CD4-positive, CD25-positive, alpha-beta regulatory T cell (primary cell): ENCODE measurements at places on chromosomes 13 and 19.

- DNase-seq, result peak; percentile 8
Measured at GRCh38 chr19:31054430-31054829, 294.8 kb downstream of the TSHZ3 start.

DNA sequence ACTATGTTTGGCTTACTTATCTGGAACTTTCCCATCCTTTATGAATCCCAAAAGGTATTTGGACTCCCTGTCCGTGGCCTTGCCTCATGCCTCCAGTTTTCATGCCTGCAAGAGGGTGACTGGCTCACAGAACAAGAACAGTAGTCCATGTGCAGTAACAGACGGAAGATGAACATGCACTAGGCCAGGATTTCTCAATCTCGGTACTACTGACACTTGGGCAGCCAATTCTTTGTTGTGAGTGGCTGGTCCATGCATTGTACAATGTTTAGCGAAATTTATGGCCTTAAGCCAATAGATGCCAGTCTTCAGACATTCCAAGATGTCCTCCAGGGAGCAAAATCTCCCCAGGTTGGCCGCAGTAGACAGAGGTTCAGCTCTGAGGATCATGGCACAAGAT is 61.9 kb downstream of the DOCK9 start:
- no peak for DNase-seq

DNA sequence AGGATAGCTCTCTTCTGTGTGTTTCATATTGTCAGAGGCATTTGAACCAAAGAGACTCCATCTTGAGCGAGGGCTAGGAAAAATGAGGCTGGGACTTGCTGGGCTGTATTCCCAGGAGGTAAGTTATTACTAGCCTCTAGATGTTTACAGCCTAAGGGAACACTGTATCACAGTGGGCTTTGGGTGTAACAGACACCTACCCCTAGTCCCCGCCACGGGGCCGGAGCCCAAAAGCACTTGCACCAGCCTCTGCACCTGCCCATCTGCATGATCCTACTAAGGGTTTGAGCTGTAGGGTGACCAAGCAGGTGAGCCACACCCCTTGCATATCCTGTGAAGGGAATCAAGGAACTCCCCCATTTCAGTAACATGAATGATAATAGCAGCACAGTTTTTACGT is 1972.2 kb downstream of the OLFM4 start:
- DNase-seq, result no peak

DNA sequence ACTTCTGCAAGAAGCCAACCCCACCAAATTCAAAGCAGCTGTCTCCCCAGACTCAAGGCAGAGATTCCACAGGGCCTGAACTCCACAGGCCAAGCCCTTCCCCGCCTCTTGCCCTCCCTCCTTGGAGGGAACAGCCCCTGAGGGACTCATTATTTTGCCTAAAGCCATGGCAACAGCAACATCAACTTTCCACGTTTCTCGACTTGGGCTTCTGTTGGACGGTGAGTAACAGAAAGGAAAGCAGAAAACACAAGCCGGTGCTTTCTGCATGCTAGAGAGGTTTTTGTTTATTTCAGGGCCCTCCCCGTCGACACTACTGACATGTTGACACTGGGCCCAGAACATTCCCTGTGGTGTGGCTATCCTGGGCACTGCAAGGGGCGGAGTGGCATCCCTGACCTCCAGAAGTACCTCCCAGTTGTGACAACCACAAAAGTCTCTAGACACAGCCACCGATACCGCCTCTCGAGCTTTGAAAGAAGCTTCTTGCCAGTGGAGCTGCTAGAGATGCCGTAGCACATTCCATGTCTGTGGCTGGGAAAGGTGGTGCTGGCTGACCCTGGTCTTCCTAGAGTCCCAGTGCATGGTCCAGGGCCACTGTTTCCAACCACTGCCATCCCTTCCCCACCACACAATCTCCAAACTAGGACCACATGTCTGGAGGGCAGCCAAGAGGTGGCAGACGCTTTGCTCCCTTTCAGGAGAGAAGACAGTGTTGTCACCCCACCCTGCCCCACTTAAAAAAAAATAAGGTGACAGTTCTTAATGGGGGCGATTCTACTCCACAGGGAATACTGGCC is 12.8 kb downstream of the CAPS start:
- DNase-seq, result no peak

DNA sequence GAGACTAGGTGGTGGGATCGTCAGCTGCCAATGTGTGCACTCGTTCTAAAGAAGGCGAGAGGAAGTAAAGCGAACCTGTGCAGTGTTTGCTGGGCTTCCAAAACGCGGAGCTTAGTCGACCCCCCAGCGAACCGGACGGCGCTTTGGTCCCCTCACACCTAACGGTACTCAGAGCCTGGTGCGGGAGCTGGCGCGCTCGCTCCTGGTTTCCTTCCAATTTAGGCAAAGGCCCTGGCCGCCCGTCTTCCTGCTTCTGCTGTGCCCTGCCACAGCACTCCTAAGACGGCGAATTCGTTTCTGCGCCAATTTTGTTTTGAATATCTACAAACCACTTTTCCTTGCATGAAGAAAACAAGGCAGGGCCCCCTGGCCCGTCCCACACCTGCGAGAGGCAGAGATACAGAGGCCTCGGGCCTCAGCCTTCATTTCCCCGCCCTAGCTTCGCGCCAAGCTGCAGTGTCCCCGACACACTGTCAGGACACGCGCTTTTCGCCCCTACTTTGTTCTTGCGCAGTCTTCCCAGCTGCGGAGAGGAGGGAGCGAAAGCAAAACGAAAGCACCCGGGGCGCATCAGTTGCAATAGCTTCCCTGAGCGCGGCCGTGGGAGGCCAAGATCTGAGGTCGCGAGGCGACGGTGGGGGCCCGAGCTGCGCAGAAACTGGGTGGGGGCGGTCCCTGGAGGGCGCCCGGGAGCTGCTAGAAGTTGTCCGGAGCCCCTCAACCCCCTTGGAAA is 111.9 kb downstream of the KCNRG start:
- peak; percentile 36 for DNase-seq

- DNase-seq, result peak; percentile 69
Measured at GRCh38 chr19:18271433-18271841, 2.8 kb downstream of the IQCN start.

- DNase-seq, result peak; percentile 8
Measured at GRCh38 chr19:5369962-5370367, 29.4 kb upstream of the PTPRS start.

DNA sequence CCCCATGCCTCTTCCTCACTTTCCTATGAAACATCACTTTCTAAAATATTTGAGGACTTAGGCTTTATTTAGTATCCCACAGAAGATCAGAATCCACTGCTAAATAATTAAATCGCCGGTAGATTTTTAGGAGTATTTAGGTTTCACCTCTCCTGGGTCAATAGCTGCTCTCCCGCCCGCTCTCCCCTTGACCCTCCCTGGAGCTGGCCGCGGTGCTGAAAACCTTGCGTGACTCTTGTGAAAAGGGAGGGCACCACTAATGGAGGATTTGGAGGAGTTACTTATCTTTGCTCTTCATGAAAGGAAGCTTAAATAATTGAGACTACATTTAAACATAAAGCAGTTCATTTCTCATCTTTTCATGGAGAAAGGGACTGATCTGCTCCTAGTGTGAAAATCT is 14.1 kb downstream of the POU4F1 start:
- no peak for DNase-seq

GRCh38 chr13:105414639-105415038 is 1120.8 kb downstream of the EFNB2 start:
- no peak for DNase-seq

DNA sequence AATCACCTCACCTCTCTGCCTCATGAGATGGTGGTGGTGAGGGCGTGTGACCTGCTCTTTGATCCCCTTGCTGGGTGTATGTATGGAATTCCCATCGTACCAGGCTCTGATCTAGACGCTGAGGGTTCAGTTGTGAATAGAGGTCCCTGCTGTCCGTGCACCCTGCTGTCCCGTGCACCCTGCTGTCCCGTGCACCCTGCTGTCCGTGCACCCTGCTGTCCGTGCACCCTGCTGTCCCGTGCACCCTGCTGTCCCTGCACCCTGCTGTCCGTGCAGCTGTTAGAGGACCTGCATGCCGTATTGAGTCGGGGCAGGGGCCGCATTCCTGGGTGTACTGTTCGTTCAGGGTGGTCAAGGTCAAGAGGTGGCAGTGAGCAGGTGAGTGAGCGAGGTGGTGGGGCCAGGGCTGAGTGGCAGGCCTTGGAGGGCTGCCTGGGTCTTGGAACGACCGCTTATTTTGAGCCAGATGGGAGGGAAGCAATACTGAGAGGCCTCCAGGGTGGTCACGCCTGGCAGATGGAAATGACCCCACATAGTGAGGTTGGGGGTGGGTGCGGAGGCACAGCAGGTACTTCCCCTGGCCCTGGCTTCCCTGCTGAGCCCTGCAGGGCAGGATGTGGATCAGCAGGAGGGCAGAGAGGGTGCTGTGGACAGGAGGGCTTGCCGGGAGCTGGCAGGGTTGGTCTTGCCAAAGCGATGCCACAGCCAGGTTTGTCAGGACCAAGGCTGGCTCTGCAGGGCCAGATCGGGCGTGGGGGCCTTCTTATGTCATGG is 4.6 kb upstream of the EPN1 start:
- peak; percentile 27 for DNase-seq

- no peak for DNase-seq
Measured at GRCh38 chr13:100789025-100789424, 114.4 kb upstream of the TMTC4 start.

DNA sequence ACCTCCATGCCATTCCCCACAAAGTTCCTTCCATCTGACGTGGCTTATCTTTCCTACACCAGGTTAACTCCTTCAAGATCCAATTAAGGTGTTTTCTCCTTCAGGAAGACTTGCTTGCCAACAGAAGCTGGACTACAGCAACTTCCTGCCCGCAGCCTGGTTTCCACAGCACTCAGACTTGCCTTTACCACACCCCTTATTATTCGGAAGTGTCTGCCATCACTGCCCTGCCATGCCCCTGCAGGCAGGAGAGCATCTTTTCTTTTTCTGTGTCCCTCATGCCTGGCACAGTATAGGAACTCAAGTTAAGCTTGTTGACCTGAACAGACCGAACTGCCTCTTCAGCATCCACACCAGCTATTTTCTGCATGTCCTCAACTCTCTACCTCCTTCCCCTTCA is 168.0 kb downstream of the FOXO1 start:
- DNase-seq, result no peak

GRCh38 chr19:38711726-38712153 is 32.5 kb downstream of the CAPN12 start:
- no peak for DNase-seq

DNA sequence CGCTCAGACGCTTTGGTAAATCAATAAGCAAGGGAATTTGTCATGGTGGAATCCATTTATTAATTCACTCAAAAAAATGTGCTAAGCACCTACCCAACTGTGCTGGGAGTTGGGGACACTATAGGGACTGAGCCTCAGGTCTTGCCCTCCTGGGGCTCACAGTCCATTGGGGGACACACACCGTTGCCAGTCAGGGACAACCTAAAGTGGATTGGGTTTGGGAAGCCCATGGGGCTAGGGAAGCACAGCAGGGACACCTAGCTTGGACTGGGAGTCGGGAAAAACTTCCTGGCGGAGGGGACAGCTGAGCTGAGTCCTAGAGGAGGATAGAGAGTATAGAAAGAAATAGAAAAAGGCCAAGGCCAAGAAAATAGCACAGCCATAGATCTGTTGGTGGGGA is 8.5 kb downstream of the FOSB start:
- DNase-seq, result no peak

DNA sequence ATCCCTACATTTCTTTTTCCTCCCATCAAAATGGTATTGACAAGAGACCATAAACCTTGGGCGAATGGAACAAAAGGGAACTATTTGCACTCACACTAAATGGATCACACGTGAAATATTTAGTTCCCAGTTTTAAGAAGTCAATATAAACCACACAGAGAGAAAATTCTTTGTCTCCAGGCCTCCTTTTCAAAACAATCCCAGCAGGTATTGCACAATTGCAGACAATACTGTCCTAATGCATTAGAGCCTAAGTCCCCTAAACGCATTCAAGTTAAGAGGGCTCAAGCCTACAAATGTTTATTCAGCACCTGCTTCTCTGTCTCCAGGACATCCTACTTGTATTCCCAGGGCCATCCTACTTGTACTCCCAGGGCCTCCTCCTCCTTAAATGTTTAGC is 1.3 kb upstream of the B3GLCT start:
- no peak for DNase-seq

DNA sequence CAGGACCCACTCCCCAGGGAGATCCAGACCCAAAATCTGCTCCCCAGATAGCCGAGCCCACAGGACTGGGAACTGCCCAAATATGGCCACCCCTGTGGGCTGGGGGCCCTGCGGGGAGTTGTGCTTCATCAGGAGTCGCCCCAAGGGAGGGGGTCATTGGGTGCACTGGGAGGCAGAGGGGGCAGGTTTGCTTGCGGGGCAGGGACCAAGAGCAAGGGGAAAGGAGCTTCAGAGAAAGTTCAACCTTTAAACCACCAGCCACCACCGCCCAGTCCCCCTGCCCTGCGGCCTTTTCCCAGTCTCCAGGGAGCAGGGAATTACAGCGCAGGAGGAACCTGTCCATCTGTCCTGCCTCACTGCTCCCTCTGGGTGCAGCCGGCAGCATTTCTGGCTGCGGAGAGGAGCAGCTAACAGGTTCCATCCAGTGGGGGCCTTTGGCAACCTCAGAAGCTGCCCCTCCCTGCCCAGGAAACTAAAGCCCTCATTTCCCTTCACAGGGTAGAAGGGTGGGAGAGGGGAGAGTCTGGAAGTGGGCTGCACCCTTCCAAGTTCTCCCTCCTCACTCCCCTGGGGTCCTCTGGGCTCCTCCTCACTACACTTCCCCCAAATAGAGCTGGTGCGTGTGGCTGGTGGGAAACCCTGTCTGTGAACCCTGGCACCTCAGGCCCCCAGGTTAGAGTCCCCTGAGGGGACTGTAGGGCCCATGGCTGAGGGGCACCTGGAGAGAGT is 13.8 kb upstream of the ASF1B start:
- no peak for DNase-seq

DNA sequence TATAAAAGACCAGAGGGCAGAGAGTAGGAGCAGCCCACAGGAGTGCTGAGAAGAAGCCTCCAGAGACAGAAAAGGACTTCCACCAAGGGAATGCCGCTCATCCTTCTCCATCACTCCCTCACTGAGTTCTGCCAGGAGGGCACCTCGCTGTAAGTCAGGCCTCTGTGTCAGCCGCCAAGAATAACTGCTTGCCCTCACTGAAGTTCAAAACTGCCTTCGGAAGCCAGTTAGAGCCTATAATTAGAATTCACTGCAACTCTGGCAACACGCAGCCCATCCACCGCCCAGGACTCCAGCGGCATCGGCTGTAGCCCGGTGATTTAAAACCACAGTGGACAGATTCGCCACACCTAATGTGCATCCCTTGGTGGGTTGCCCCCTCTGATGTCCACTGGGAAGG is 281.8 kb upstream of the ZNF507 start:
- no peak for DNase-seq

GRCh38 chr19:14081797-14082674 is 3.5 kb downstream of the C19orf67 start:
- DNase-seq, result peak; percentile 29

DNA sequence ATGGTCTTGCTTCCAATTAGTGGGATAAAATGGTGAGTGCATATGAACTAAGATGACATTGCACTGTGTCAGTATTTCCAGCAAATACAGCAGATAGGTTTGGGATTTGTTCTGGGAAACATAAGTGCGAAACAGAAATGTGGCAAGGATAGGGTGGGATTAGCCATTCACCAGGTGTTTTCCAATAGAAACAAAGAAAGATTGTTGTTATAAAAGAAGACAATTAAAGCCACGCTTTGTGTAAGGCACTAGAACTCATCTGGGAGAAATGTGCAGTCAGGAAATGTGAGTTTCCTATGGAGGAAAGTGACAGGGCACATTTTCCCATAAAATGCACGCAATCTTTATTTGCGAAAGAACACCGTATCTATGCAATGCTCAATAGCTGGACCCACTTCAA is 1547.8 kb downstream of the EFNB2 start:
- DNase-seq, result no peak

GRCh38 chr13:51916962-51917361 is 55.2 kb downstream of the CCDC70 start:
- no peak for DNase-seq

- DNase-seq, result peak; percentile 41
Measured at GRCh38 chr13:111429064-111429558, 108.7 kb downstream of the TEX29 start.
